ENCODE measurements at places on chromosomes 6 and 20.
A peak's percentile ranks its signal among the peaks of the same experiment; 100 is the strongest.

GRCh38 chr6:17291778-17292177 lies 10.6 kb downstream of the RBM24 start:
- DNase-seq: no peak

DNA sequence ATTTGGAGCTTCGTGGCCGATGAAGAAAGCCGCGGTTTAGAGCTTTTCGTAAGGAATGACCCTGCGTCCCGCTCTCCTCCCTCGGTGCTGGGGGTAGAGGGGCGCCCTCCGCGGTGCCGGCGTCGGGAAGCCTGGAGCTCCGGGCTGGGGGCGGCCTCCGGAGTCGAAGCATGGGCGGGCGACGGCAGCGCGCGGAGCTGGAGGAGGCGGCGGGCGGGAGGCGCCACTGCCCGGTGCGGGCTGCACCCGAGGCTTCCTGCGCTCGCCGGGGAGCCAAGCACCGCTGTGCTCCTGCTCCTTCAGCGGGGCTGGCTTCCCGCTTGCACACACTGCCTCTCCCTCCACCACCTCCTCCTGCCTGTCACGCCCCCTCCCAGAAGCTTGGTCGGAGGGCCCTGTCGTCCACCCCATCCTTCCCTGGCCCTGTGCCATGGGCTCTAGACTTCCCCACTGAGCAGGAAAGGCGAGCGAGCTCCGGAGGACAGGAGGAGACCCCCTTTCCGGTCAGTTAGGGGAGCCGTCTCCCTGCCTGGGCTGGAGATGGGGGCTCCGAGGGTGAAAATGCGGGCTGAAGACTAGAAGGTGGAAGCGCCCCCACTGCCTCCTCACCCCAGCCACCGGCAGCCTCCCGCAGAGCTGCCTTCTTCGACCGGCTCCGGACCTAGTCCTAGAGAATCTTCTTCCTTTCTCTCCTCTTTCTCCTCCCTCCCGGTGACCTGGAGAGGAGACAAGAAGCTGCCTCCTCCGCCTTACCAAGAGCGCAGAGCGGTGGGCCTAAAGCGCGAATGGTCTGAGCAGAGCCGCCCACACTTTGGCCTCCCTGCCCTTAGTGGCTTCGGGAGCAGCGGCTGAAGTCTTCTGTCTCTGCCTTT lies 1.8 kb downstream of the CDH4 start:
- peak; percentile 18 for DNase-seq

GRCh38 chr20:31633339-31633914 lies 4.3 kb upstream of the COX4I2 start:
- DNase-seq: no peak

DNA sequence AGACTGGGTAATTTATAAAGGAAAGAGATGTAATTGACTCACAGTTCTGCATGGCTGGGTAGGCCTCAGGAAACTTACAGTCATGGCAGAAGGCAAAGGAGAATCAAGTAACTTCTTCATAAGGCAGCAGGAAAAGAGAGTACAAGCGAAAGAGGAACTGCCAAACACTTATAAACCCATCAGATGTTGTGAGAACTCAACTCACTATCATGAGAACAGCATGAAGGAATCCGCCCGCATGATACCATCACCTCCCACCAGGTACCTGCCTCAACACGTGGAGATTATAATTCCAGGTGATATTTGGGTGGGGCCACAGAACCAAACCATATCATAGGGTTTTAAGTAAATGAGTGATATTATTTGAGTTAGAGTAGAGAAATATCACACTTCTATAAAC lies 189.3 kb downstream of the TSHZ2 start:
- no peak for DNase-seq

- DNase-seq: no peak
These were observed 538 bp upstream of the ENPP1 start for GRCh38 chr6:131807321-131807643.

GRCh38 chr6:26284537-26285142 lies 80.4 kb upstream of the BTN3A2 start:
- DNase-seq: peak; percentile 6

Data from caudate nucleus (tissue), 63 donors.